Right ventricle myocardium superior (tissue), 1 donor: ENCODE measurements at places on chromosomes 3 and 15. TPM values are rescaled to one million over a fixed set of nuclear protein-coding genes. Genes with fewer than 3 reads are reported as not detected.

DNA sequence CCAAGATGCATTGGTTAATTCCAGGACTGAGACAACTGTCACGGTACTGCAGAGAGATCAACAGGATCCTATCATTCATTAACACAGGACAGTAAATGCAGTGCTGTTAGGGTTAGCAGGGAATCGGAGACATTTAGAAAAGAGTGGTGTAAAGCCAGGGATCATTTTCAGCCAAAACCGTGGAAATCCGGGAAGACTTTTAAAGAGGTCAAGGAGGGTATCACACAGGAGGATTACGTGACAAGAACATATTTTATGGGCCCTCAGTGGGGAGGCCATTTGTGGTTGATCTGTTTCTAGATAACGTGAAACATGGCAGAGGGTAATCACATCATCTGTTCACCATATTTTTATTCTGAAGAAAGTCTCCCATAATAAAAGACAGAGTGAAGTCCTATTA lies 216.1 kb downstream of the PTPRG start:
- no peak for DNase-seq

DNA sequence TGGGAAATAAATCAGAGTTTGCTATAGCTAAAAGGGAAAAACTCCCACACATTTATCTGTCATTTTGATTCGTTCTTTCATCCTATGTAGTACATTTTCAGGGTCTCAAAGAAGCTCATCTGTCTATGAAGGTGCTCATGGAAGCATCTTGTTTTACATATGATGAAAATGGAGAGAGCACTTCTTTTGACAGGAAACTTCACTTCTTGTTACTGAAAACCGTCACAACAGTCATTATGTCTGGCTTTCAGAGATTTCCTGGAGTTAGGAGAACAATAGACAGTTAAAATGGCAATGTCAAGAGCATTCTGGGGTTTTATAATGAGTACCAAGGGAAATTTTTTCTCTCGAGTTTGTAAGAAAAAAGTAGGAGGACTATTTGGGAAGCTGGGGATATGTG lies 83.3 kb downstream of the TMEM108 start:
- DNase-seq = no peak

DNA sequence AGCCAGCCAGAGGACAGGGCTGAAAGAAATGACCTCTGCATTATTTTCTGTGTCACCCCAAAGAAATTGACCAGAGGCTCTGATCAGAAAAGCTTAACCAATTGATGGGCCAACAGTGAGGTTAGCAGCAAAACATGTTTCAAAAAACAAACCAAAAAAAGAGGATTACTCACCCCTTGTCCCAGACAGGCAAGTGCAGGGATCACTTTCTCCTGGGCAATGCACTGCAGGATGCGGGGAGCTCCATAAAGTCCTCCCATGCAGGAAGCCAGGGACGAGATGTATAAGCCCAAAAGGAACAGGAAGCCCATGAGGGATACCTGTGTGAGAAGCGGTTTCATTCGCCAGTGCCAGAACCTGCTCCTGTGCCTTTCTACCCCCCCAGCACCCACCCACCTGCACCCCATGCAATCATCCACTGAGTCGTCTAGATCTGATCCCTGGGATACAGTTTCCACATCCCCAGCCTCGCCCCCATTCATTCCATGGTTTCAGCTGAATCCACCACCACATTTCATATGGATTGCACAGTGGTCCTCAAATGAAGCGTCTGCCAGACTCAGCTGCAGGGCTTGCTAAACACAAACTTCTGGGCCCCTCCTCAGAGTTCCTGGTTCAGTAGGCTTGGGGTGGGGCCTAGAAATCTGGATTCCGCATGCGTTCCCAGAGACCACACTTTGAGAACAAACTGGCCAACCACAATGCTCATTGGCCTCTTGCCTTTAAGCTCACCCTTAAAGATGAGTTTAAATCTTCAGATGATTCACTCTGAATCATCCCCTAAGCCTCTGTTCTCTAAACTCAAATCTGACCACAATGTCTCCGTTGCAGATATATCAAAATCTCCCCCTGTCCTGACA lies 54.4 kb upstream of the HEG1 start:
- no peak for DNase-seq

- DNase-seq = no peak
Measured at GRCh38 chr3:171559586-171559985, 99.4 kb upstream of the TNIK start.

- no peak for DNase-seq
Measured at GRCh38 chr15:27017168-27017809, 46.3 kb downstream of the GABRG3 start.

DNA sequence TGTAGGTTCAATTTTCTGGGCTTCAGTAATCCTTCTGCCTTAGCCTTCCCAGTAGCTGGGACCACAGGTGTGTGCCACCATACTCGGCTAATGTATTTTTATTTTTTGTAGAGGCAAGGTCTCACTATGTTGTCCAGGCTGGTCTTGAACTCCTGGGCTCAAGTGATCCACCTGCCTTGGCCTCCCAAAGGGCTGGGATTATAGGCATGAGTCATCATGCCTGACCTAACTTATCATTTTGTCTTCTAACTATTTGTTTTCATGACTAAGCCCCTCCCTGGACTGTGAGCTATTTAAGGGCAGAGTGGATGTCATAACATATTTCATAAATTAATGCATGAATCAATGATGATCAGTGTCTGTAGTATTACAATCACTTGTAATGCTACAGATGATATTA lies 56.1 kb upstream of the PIAS1 start:
- DNase-seq = no peak

GRCh38 chr3:111542611-111543300 lies 759 bp downstream of the CD96 start:
- DNase-seq = no peak

DNA sequence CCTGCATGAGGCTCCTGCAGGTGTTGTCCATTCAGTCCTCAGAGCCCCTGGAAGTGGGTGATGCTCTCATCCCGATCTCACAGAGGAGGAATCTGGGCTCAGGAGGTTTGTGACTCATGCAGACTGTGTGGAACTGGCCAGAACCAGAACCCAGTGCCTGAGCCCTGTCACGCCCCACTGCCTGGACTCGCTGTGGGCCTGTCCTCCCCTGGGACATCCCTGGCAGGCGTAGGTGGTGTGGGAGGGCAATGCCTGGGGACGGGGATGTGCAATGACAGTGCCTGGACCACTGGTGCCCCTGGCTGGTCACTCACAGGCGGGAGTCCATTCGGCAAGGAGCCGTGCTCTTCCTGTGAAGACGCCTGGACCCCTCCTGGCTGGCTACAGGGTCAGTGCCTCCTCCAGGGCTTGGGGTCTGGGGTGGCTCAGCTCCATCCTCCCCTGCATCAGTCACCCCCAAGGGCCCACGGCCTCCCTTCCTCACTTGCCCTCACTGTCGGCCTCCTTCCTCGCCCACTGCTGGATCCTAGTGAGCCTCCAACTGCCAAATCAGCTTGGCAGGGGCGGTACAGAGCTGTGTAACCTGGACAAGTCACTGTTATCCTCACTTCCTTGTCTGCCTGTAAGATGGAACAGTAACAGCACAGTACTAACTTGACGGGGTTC lies 14.9 kb downstream of the PSTPIP1 start:
- peak; percentile 13 for DNase-seq

DNA sequence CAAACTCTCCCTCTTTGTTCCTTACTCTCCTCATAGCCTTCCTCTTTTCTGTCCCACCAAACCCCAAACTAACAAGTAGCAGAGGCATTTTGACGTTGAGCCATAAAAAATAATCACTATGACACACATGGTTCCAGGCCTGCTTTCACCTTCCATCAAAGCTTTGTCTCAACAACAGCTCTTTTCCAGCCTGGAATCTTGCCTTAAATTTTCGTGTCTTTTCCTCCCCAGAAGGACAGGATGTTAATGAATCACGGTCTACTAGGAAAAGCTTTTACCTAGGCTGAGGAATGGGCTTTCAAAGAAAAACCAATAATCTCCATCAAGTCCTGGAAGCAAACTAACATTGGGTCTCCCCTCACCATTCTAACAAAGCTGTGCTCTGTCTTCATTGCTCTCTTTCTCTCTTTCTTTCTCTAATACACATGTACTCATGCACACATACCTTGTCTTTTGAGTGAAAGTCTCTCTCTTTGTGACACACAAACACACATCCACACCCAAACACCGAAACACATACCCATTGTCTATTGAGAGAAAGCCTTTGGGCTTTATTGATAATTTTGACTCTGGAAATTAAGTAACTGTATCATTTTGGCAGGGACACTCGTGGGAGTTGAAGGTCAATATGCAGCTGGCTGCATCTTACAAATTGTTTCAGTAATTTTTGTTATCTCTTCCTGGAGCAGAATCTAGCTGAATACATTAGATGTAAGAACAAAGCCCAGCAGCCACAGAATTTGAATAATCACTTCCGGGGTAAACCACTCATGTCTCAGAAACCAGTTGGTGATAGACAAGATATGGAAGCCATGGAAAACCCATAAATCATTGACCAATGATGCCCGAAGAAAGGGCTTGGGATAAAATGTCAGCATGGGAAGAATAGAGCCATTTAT lies 107.4 kb upstream of the SLC4A7 start:
- DNase-seq = no peak

- DNase-seq = no peak
Measured at GRCh38 chr3:178439504-178439903, 96.7 kb upstream of the KCNMB2 start.

GRCh38 chr15:95470997-95471689 lies 859.4 kb upstream of the NR2F2 start:
- no peak for DNase-seq

- no peak for DNase-seq
Measured at GRCh38 chr3:58576716-58577115, 475 bp downstream of the FAM107A start.

GRCh38 chr3:158792709-158793108 lies 9.1 kb upstream of the MFSD1 start:
- no peak for DNase-seq

GRCh38 chr3:6147883-6148282 lies 713.0 kb upstream of the GRM7 start:
- DNase-seq = no peak

DNA sequence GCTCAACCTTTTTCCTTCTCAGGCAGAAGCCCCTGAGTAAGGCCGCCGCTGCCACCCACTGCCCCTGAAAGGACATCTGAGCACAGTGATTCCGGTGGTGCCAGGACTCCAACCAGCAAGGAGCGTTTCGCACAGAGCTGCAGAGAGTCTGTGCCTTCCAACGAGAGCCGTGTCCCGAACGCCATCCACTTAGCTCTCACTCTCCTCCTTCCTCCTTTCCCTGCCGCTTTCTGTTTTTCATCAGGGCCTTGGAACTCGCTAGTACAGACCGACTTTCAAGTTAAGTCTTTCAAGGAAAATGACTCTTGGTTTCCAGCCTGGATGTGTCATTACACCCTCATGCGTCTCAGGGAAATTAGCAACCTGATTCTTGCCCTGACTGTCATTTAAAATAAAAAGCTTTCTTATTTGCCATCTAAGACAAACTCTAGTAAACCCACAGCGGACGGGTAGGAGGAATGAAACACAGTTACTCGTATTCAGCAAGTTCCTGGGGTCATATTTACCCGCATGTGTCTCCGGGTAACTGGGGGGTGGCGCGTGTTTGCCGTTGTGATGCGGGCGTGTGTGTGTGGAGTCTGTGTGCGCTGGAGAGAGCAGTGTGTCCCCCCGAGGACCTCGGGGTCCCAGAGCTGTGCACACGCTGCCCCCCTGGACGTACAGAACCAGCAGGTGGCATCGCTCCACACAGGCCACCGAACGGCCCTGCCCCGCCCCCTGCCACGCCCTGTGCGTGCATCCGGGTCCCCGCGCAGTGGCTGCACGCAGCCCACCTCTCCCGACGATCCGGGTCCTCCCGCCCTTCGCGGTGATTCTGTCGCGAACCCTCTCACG lies 30.4 kb upstream of the ALDH1A3 start:
- DNase-seq = no peak

GRCh38 chr3:38757721-38758120 lies 58.3 kb downstream of the SCN10A start:
- DNase-seq = no peak

GRCh38 chr15:93068581-93069199 lies 20.3 kb downstream of the RGMA start:
- DNase-seq = no peak

GRCh38 chr3:42114130-42114725 lies 23.1 kb downstream of the TRAK1 start:
- DNase-seq = no peak

DNA sequence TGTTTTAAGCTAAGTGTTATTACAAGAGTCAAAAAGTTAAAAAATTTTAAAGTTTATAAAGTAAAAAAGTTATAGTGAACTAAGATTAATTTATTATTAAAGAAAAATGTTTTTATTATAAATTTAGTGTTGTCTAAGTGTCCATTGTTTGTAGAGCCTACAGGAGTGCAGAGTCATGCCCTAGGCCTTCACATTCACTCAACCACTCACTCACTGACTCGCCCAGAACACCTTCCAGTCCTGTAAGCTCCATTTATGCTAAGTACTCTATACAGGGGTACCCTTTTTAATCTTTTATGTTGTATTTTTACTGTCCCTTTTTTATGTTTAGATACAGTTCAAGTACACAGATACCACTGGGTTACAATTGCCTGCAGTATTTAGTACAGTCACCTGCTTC lies 37.2 kb downstream of the EEFSEC start:
- DNase-seq = no peak

- DNase-seq = no peak
Measured at GRCh38 chr3:127484601-127485388, 105.7 kb downstream of the TPRA1 start.

- DNase-seq = no peak
Measured at GRCh38 chr15:79017953-79018352, 72.6 kb downstream of the RASGRF1 start.

DNA sequence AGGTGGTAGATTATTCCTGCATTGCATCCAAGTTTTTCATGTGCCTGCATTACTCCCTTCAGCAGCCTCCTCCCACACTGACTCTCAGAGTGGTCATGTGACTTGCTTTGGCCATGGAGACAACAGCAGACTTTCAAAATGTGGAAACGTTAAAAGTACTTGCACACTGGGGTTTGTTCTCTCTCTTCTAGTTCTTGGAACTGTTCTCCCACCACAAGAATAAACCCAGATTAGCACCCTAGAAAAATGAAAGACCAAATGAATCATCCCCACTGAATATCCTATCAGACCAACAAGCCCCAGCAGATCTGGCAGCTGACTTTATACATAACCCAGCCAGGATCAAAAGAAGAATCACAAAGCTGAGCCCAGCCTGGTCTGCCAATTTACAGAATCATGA lies 398.5 kb downstream of the VPS13C start:
- no peak for DNase-seq

- DNase-seq = no peak
Measured at GRCh38 chr3:177340243-177340830, 143.1 kb upstream of the TBL1XR1 start.

The CYP1A2 gene
- not detected for total RNA-seq

The MUSTN1 gene
- total RNA-seq = 17.8 TPM

The TGM4 gene
- total RNA-seq = not detected

The NDN gene
- total RNA-seq = 37.7 TPM

The SMARCC1 gene
- 20.8 TPM for total RNA-seq

The SCN11A gene
- total RNA-seq = 0.05 TPM

The SAMD7 gene
- not detected for total RNA-seq

The CACNA2D3 gene
- 35.5 TPM for total RNA-seq

The HEMK1 gene
- 19.5 TPM for total RNA-seq
